ENCODE measurements at places on chromosomes 6 and 20.

DNA sequence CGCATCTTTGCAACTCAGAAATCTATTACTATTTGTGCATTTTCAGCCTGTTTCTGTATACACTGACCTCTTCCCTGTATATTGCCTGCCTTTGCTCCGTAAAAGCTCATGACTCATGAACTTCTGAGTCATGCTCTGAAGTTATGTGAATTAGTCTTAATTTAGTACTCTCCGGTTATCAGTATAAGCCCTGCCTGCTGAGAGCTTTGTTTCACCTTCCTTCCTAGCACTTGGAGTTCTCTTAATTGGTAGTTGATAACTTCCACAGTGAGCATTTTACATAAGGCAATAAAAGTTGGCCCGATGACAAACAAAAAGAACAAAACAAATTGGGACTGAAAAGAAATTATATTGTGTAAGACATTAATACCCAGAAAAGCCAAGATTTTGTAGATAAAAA is 231.4 kb downstream of the GJA1 start:
- DNase-seq, result peak; percentile 37

- no peak for DNase-seq
Observed at GRCh38 chr6:71822625-71823024, 63.7 kb upstream of the RIMS1 start.

DNA sequence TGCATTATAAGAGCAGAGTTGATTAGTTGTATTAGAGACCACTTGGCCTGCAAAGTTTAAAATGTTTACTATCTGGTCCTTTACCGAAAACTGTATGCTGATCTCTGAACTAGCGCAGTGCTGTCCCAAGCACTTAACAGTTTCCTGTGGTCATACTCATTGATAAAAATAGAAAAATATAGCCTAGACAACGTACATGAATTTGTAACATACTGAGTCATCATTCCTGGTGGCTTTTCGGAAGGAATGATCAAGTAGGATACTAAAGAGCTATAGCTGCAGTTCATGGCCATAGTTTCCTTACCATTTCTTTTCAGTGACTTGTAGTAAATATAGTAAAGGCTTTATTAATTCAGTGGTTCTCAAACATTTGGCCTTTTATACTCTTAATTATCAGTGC is 18.4 kb downstream of the TTK start:
- DNase-seq, result no peak

GRCh38 chr20:5688431-5688972 is 61.7 kb upstream of the SHLD1 start:
- no peak for DNase-seq

DNA sequence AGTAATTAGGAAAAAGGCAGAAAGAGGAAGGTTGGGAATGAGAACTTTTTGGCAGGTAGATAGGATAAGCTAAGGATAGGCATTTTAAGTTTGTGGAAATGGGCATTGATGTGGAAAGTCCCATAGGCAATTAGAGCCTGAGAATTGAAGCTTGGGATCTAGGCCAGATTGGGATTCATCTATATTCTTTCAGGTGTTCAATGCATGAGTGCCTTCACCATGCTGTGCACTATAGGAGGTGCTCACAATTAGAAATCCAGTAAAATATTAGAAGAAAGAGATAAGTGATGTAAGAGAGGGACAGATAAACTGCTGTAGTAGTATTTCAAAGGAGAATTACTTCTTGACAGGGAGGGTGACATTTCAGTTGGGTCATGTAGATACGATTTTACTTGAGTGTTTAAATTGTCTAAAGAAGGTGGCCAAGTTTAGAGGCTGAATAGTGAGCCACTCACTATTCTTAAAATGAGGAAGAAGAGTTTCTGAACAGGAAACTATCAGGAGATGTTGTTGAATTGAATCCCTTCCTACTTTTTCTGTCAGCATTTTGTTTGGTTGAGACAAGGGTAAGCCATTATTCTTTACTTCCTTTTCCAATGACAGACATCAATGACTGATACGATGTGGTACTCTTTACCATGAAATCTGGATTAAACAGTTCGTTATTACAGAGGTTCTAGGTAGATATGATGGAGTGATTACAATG is 31.0 kb upstream of the CTAGE9 start:
- DNase-seq, result no peak

DNA sequence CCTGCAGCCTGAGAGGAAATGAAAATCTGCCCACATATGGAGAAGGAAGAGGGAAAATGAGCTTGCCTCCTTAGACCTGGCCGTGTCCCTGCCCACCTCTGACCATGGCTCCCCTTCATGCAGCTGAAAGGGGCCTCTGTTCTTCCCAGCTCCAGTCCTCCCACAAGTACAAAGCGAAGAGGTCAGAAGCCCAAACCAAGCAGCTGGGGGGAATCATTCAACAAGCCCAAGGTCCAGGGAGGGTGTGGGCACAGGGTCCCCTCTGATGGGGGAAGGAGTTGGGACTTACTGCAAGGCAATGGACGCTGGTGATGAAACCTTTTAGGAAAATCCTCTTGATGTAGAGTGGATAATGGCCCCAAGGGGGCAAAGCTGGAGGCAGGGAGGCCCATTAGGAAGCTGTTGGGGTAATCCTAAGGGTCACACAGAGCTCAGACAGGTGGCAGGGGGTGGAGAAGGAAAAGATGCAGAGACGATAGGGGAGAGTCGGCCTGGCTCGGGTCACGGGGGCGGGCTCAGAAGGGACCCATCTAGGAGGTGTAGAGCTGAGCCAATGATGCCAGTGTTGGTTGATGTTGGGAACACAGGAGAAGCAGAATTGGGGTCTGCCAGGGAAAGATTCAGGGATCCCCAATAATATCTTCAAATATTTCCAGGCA is 16.1 kb upstream of the GRM4 start:
- DNase-seq, result no peak

- peak; percentile 84 for DNase-seq
Observed at GRCh38 chr6:144265390-144265789, 19.7 kb upstream of the UTRN start.

GRCh38 chr20:48339190-48339985 is 488.4 kb downstream of the PREX1 start:
- peak; percentile 47 for DNase-seq

GRCh38 chr6:23823421-23823820 is 302.6 kb upstream of the NRSN1 start:
- DNase-seq, result no peak

DNA sequence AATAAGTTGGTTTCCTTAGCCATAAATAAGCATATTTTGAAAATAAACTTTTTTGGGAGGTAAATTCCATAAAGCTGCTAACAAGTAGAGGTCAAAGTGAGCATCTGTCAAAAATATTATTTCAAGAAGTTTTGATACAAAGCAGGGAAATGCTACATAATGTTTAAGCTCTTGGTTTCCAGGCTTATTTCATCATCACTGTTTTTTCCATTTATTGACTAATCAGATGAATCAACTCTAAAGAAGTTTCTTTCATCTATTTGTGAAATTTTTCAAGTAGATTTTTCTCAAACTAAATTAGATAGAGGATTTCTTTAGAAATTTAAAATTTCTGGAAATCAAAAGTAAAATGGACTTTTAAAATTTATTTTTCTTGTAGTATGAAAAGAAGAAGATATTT is 89.5 kb upstream of the TBX18 start:
- no peak for DNase-seq

DNA sequence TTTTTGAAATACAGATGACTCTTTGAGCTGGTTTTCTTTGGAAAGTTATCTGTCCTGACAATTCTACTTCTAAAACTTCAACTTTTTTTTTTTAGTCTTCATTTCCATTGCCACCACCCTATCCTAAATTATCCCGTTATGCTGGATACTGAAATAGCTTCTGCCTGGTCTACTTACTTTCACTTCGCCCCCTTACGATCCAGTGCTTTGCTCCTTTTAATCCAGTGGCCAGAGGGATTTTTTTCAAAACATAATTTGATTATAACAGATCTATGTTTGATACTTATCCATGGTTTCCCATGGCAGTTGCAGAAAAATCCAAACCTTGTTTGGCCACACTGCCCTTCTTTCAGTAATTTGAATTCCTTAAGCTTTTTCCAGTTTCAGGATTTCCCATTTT is 27.4 kb downstream of the ASXL1 start:
- peak; percentile 19 for DNase-seq

DNA sequence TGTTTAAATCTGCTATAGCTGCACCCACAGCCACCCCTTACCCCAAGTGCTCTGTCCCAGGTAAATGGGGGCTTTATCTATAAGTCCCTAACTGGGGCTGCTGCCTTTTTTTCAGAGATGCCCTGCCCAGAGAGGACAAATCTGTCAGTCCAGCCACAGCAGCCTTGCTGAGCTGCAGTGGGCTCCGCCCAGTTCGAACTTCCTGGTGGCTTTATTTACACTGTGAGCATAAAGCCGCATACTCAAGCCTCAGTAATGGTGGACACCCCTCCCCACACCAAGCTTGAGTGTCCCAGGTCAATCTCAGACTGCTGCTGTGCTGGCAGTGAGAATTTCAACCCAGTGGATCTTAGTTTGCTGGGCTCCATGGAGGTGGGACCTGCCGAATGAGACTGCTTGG is 505.2 kb downstream of the CBLN4 start:
- DNase-seq, result no peak

- DNase-seq, result peak; percentile 96
Observed at GRCh38 chr6:10747251-10747972, at the start of gene TMEM14B. Gene TMEM14B, plus strand, starts transcription at chr6:10747805. Its CDS starts 1,441 bp downstream, at chr6:10749246.

DNA sequence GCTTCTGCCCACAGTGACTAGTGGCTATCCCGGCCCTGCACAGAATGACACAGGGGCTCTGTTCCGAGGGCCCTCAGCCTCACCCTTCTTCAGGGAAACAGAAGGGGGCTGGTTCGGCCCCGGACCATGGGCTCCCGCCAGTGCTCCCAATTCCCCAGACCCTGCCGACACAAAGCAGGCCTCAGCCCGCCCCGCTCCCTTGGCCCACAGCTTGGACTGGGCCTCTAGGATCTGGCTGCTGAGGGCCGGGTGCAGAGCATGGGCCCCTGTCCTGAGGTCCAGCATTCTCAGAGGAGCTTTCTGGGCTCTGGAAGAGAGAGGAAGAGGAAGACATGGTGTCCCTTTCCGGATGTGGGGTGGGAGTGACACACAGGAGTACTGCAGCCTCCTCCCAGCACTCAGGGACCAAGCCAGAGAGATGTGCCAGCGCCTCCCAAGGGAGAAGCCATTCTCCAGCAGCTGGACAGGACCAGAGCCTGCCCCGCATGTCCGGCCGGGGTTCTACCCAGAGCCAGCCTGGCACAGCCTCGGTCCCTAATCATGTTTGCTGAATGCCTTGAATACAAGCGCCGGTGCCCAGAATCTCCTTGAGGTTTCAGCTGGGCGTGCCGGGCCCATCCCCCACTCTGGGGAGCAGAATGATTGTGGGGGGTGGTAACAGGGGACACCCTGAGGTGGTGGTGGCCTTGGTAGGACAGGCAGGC is 23.9 kb downstream of the C20orf203 start:
- no peak for DNase-seq

GRCh38 chr6:28208111-28208659 is 16.9 kb upstream of the ZSCAN9 start:
- DNase-seq, result no peak

GRCh38 chr6:117074672-117075071 is 190.7 kb upstream of the VGLL2 start:
- DNase-seq, result no peak

GRCh38 chr6:15620611-15621010 is 42.2 kb downstream of the DTNBP1 start:
- no peak for DNase-seq

- no peak for DNase-seq
Observed at GRCh38 chr6:47698342-47698787, at the start of gene ADGRF4. Gene ADGRF4, plus strand, starts transcription at chr6:47698580. Its CDS starts 8,666 bp downstream, at chr6:47707246.

DNA sequence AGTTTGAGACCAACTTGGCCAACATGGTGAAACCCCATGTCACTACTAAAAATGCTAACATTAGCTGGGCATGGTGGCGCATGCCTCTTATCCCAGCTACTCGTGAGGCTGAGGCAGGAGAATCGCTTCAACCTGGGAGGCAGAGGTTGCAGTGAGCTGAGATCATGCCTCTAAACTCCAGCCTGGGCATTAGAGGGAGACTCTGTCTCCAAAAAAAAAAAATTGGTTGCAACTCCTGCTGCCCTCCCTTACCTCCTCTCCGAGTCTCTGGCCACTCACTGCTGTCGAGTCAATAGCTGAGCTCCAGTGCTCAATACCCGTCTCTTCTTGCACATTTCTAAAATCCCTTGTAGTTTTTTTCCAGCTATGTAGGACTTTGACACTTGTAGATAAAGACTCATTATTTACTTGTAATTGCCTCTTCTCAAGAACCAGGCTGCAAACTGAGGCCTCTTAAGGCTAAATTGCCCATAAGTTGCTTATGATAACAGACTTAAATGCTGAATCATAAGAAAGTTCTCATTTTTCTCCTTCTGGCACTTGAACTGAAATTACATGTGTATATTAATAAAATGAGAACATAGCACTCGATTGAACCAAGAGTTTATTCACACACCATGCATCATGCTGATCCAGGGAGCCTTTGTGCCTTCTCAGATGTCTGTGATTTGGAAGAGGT is 13.8 kb downstream of the HECA start:
- no peak for DNase-seq

DNA sequence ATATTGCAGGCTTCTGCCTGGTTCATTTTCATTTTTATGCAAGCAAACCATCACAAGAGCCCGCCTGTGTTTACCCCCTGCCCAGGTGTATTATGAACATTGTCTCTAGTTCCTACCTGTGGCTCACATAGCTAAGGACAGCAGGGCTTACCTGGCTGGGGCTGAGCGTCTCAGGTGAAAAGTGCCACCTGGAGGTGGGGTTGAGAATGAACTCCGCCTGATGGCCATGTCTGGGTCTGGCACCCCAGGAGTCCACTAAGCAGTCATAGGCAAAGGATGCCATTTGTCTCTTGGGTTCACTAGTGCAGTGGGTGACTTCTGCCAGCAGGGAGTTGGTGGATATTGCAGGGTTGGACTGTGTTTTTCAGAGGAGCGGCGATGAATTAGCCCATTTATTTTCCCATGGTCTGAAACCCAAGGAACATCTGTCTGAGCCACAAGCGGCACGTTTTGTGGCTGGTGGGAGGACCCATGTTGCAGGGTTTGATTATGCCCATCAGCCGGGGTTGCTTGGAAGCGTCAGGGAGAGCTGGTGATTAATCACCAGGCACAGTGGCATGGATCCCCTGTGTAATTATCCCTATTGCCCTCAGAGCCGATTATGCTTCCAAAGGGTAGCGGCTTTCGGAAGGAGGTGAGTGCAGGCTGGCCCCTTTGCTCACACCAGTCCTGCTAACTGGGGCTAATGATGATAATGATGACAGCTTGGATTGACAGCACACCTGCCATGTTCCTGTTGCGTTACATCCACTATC is 92.1 kb downstream of the CDH26 start:
- peak; percentile 13 for DNase-seq

GRCh38 chr6:45712786-45713185 is 302.9 kb downstream of the CLIC5 start:
- no peak for DNase-seq

DNA sequence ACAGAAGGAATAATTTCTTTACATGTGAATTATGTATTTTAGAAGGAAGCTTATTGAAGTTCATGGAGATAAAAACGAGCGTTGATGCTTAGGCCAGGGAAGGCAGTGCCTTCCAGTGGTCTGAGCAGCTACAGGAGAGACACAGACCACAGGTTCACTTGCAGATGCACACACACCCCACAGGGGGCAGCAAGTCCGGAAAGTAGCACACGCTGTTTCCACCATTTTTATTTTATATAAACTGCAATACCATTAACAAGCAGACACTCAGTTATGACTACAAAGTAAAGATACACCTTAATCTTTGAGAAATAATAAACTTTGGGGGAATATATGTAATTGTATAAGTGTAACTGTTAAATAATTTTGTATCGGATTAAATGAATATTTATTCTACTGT is 13.5 kb upstream of the DACT2 start:
- DNase-seq, result peak; percentile 33

Measured in ACHN (cell line).